ENCODE measurements at places on chromosomes 3 and 15.

DNA sequence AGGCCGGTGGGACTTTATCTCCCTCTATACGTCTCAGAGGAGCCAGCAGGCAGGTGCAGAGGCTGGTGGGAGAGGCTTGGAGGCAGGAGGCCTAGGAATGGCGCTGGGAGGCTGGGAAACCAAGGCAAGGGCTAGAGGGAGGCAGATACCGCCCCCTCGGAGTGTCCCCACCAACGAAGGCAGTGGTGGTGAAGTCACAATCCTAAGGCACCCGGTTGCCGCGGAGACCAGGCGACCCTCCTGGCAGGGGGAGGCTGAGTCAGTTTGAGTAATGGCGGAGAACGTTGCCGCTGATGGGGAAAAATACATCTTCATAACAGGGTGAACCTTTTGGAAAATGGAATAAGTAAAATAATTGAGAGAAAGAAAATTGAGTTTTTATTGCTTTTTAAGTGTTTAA, 29.9 kb upstream of the CACNA2D2 start:
- DNase-seq: no peak

GRCh38 chr3:46878781-46879436, 1.4 kb downstream of the PTH1R start:
- DNase-seq: no peak

DNA sequence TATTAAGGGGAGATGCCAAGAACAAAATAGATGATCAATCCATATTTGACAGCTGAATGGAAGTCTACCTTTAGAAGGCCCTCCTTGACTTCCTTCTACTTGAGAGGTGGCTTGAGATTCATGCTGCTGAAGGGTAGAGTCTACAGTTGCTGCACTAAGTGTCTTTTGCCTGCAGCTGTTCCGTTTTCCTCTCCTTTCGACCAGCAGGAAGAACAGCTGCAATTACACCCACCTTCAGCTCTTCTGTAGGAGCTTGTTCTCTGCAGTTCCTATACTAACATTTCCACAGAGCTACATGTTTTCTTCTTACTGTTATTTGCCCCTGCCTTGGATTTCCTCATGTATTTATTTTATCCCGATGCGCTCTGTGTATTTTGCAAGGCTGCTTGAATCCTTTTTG, 79.1 kb downstream of the ARRDC4 start:
- DNase-seq: no peak

GRCh38 chr3:100123112-100123511, 8.8 kb upstream of the FILIP1L start:
- DNase-seq: no peak

DNA sequence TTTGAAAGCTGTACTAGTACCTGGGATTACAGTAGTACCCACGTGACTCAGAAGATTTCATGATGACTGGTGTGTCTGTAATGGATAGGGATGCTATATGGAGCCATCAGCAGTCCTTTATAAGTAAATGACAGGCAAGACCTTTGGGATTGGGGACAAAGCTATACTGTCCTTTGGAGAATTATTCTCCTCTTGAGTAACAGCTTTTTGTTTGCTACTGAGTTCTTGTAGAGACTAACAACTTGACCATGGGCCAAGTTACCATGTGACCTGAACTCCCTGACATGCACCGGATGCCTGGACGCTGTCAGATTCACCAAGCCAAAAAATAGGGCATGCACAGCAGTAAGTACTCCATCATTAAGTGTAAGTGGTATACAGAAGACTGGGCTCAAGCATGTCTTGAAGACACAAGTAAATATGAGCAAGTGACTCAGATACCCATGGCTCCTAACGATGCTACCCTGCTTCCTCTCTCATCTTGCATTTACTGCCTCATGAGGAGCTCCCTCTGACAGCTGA, 12.9 kb downstream of the SEC11A start:
- DNase-seq: no peak

DNA sequence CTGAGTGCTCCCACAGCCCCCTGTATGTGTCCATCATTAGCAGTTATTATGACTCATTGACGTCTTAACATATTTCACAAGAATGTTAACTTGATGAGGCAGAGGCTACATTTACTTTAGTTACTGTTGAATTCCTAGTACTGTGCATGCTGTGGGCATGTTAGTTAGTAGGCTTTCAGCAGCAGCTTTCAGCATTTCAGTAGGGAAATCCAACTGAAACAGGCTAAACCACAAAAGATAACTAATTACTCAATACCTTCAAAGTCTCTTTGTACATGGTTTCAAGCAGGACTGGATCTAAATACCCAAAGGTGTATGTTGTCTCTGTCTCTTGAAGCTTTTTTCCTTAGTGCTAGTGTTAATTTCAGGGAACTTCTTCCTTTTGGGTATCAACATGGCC, 229.9 kb upstream of the SUCLG2 start:
- no peak for DNase-seq

DNA sequence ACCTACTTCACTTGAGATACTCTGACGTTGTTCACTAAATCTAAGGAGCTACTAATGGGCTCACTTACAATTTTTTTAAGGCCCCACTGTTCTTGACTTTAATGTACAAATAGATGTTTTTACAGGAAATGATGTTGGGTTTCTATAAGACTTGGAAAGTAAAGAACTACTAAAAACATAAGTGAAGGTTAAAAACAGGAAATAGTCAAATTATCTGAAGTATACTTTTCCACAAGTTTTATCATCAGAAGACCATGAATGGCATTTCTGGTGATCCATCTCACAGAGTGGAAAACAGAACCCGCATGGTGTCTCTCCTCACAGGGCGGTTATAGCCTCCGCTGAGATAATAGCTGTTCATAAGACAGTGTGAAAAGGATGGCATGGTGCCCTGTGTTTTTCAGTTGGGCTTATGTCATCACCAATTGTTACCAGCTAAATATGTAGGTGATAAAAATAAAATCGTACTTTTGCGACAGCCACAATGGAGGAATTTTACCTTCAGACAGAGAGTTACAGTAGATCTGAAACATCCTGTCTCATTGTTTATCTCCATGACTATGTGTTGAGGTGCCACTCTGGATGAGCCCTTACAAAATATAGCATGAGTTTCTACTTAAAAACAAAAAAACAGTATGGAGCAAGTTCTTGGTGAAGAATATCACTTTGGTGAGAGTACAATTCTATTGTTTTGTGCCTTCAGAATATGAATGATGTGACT, 462.4 kb downstream of the RAP2B start:
- DNase-seq: no peak

DNA sequence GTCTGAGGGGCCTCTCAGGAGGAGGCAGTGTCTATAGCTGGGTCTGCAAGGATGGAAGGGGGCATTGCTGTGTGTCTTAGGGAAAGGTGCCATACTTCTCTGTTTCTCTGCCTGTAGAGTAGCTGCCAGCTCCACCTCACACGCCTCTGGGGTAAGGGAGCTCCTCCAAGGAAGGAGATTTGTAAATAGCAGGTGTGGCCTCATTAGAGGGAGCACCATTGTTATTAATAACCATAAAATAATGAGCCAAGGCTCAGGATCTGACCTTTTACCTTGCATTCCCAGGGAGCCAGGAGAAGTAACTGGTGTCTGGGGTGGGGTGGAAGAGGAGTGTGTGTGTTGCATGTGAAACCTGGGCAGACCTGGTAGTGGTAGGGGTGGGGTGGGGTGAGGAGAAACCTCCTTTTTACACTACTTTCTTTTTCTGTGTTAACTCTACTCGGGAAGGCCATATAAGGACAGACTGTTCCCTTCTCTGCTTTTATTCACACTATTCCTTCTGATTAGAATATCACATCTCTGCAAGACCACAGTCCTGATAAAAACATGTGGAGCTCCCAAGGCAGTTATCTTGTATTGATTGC, 2.2 kb upstream of the C15orf39 start:
- no peak for DNase-seq

DNA sequence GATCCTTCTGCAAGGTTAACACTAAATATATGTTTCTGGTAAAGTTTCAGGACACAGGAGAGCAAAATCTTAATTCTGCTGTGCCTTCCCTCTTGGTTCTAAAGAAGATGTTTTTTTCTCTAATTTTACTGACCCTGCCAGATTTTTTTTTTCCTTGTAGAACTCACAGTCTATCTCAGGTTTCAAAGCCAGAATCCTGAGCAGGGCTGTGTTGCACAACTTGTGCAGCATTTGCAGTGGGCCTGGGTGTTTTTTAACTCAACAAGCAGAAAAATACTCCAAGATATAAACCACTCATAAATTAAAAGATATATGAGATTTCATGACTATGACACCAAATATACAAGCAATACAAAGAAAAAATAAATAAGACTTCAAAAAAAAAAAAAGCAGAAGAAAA, 40.2 kb upstream of the ARF4 start:
- no peak for DNase-seq

DNA sequence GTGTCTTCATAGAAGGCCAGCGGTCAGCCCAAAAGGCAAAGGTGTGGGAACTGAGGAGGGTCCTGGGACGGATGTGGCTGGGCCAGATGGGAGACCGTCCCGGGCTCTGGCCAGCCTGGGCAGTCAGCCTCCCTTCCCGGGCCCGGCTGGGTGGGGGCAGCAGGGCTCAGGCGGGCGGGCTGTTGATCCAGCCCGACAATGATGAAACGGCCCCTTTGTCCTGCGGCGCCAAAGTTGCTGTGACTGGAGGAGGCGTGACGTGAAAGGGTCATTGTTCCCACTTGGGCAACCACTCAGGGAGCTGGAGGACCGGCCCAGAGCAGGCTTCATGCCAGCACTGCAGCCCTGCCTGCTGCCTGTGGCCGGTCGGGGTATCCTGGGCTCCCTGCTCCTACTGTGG, 16.5 kb downstream of the DUSP7 start:
- DNase-seq: no peak

DNA sequence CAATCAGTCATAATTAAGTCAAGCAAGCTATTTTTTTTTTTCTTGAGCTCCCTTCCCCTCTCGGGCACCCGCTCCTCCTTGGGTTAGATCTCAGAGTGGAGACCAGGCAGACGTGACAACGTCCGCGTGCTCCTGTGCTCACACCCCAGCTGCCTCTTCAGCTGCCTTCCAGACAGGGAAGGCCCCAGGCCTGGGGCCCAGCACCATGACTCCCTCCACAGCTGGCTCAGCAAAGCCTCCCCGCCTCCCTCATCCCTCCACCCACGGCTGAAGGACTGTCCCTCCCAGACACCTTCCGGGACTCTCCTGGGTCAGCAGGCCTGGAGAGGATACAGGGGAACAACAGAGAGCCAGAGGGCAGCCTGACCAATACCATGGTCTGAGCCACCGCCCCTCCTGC, 87.9 kb upstream of the LINGO1 start:
- no peak for DNase-seq

DNA sequence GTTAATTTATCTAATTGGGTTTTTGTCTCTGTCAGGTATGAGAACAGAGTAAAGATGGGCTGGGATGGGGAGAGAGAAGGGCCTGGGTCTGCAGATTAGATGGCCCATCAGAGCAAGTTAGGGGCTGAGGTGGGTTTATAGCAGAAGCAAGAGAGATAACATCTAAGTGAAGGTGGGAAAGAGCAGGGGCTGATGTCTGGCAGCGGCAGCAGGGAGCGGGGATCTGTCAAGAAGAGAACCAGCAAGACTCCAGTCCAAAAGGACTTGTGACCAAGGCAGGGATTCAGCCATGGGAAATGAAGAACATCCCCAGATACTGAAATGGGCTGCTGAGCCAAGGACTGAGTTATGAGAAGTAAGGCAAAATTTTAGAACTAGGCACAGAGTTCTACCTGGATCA, 320.6 kb upstream of the TBL1XR1 start:
- DNase-seq: no peak

- DNase-seq: no peak
Measured at GRCh38 chr3:186821429-186822387, 15.4 kb upstream of the RFC4 start.
